ENCODE measurements at places on chromosomes 13 and 19.

GRCh38 chr13:73482556-73482955, 423.8 kb downstream of the KLF5 start:
- no peak for DNase-seq

DNA sequence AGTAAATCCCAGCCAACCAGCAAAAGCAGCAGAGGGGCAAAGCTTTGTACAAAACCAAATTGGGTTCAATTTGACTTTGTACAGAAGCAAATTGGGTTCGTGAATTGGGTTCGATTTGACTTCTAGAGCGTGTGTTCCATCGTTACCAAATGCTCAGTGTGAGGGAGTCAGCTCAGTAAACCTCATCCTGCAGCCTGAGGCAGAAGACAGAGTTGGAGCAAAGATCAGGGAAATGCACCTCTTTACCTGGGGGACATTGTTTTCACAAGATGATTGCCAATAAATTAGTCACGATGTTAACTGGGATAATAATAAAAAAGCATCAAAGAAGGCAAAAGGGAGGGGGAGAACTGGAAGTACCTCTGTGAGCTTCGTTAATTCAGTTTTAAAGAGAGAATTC, 1.5 kb downstream of the RAB20 start:
- no peak for DNase-seq

- DNase-seq = no peak
Measured at GRCh38 chr13:20121159-20121525, 39.7 kb downstream of the GJA3 start.

- DNase-seq = no peak
Measured at GRCh38 chr19:56721714-56722113, 50.2 kb upstream of the ZNF835 start.

All from NCI-H2107 (cell line).